ENCODE measurements at places on chromosomes 16 and 17.
A peak's percentile ranks its signal among the peaks of the same experiment; 100 is the strongest.

DNA sequence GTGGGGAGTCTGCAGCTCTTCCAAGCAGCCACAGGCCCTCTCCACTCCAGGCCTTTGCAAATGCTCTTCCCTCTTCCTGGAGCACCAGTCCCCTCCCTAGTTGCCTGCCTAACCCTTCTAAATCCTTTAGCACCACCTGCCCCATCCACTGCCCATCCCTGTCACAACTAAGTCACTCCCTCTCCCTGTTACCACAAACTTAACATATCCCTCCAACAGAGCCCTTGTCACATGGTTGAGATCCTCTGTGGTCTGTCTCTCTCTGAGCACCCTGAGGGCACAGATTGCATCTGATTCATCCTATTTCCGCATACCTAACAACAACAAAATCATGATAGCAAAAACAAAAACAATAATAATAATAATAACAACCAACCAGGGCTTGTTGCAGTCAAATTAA, 11.0 kb upstream of the BEAN1 start:
- no peak for DNase-seq

- no peak for DNase-seq
These were observed 11.9 kb downstream of the TMEM94 start for GRCh38 chr17:75468291-75468754.

- no peak for DNase-seq
These were observed 12.0 kb downstream of the ARHGEF15 start for GRCh38 chr17:8322061-8322460.

DNA sequence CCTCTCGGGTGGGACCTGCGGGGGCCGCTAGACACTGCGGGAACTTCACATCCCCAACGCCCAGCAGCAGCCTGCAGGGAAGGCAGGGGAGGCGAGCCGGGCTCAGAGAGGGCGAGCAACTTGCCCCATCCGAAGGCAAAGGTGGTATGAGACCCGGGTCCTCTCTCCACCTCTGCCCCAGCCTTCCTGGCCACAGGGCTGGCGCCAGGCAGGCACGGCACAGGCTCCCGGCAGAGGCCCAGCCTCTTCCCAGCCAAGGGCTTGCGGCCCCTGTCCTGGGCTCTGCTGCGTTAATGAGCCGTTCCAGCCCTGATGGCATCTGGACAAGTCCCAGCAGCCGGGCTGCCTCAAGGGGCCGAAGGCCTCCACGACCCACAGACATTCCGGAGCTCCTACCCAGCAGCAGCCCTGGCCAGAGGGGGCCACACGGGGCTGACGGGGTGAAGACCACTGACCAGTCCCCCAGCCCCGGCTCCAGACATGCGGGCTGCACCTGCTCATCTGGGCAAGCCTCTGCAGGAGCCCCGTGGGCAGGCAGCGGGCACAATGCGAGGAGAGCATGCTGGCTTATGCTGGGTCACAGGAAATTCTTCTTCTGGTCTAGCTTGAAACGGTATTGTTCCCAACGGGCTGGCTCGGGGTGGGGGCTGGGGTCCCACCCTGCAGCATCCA, 1.2 kb upstream of the HS3ST6 start:
- peak; percentile 53 for DNase-seq

GRCh38 chr16:12819126-12820117, 15.7 kb upstream of the CPPED1 start:
- peak; percentile 82 for DNase-seq

GRCh38 chr17:2241823-2242222, 61.8 kb downstream of the SMG6 start:
- DNase-seq, result no peak

- no peak for DNase-seq
These were observed 32.2 kb upstream of the ABCA3 start for GRCh38 chr16:2372684-2373083.

DNA sequence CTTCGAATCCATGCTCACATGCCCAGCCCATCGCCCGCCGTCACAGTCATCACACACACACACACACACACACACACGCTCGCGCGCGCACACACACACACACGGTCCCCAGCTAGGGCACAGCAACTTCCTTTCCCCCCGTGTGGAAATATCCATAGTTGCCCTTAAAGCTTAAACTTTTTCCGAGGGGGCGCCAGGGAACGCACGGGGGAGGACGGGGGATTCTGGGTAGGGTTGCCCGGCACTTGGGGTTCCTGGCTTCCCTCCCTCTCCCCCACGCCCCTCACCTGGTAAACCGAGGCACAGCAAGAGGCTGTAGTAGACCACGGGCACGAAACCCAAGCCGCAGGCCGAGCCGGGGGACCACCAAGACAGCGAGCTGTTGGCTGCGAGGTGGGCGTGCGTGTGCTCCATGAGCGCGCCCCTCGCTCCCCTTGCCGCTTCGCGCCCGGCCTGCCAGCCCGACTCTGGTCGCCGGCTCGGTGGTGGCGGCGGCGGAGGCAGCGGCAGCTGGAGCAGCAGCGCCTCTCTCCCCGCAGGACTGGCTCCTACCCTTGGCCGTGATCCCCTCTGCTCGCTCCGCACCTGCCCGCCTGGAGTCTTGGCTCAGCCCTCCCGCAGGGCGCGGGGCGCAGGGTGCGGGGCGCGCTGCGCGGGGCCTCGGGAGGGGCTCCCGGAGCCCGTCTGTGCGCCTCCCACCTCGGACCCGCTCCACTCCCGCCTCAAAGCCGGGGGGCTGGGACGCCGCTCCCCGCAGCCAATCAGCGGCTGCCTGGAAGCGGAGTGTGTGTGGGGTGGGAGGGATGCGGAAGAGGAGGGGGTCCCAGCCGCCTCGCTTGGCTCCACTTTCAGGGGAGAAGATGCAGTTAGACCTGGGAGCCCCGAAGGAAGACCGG, at the start of gene GPR139:
TSS of gene GPR139 (minus strand) at position 688 of the 896 bp plus-strand sequence. CDS start at position 414, 274 bp downstream.
- peak; percentile 71 for DNase-seq

DNA sequence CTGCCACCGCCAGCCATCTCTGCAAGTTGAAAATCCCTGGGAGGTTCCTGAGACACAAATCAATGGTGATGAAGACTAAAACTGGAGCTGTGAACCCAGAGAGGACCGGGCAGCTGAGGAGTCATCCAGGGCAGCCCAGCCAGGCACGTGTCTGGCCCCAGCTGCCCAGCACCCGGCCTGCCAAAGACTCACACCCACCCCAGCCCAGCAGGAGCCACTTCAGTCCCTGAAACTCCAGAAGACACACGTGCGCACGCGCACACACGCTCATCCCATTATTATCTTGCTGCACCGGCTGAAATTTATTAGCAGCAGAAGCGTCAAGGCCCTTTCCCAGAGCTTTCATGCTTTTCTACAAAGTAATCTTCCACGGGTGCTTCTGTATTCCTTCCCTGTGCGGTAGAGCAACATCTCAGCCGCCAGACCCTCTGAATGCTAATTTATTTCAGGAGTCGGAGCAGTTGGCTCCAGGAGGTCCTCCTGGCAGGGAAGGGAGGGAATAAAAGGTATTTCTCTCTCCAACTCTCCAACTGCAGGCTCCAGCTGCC, 59.8 kb upstream of the RBFOX3 start:
- peak; percentile 71 for DNase-seq

- no peak for DNase-seq
These were observed 331.4 kb downstream of the CA10 start for GRCh38 chr17:51827140-51827539.

GRCh38 chr16:85534536-85535351, 78.4 kb upstream of the GSE1 start:
- DNase-seq, result no peak

GRCh38 chr17:8475227-8475626, 39.5 kb downstream of the NDEL1 start:
- DNase-seq, result no peak

DNA sequence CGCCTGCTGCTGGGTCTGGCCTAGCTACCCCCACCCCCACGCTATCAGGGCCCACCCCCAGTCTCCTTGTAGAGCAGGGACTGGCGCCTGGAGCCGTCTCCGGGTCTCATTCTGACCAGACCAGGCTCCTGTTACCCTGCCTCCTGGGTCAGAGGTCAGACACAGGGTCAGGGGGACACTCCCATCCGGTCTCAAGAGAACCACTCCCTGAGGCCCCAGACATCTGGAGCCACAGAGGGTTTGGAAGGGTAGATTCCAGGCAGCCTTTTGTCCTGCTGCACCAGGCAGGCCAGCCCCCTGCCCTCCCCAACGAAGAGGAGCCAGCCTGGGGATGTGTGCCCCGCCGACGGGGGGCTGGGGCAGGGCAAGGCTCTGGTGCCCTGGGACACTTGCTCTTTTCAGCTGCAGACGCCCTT, 944 bp upstream of the WFIKKN1 start:
- no peak for DNase-seq

GRCh38 chr16:69138608-69139007, 6.2 kb downstream of the UTP4 start:
- no peak for DNase-seq

DNA sequence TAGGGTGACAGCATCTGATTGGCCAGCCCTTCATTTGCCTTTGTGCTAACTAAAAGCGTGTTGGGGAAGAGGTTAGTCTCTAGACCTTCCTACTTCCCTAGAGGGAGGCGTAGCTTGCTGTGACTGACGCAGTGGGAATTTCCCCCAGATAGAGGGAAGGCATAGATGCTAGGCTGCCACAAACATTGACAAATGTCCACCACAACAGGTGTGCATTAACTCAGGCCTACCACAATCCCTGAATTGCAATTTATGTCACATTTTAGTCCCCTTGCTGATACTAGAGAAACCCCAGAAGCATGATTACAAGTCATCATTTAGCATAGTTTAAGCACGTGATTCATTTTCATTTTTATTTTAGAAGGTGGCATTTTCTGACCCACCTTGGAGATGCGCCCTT, 76.3 kb upstream of the WSB1 start:
- DNase-seq, result no peak

DNA sequence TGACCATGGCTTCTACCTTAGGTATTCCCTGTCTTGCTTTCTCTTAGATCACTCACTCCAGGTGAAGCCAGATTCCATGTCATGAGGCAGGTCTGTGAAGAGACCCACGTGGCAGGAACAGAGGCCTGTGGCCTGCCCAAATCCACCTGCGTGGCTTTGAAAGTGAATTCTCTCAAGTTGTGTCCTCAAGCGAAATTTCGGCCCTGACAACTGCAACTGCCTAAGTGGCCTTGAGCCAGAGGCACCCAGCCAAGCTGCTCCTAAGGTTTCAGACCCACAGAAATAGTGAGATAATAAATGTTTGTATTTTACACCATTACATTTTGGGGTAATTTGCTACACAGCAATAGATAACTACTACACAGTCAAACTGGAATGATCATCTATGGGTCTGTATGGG, 497.9 kb downstream of the XYLT1 start:
- no peak for DNase-seq

DNA sequence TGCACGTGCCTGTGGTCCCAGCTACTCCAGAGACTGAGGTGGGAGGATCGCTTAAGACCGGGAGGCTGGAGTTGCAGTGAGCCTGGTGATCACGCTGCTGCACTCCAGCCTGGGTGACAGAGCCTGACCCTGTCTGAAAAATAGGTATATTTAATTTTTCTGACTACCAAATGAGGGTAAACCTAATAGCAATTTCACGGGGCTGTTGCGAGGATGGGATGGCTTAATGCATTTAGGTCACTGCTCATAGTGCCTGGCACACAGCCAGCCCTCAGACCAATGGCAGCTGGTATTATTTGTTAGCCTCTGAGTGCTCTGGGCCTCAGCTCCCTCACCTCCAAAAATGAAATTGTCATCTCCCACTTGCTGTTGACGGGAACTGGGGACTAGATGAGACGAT, 5.9 kb upstream of the CDIP1 start:
- DNase-seq, result no peak

GRCh38 chr17:73697872-73698271, 53.6 kb upstream of the SDK2 start:
- DNase-seq, result no peak

DNA sequence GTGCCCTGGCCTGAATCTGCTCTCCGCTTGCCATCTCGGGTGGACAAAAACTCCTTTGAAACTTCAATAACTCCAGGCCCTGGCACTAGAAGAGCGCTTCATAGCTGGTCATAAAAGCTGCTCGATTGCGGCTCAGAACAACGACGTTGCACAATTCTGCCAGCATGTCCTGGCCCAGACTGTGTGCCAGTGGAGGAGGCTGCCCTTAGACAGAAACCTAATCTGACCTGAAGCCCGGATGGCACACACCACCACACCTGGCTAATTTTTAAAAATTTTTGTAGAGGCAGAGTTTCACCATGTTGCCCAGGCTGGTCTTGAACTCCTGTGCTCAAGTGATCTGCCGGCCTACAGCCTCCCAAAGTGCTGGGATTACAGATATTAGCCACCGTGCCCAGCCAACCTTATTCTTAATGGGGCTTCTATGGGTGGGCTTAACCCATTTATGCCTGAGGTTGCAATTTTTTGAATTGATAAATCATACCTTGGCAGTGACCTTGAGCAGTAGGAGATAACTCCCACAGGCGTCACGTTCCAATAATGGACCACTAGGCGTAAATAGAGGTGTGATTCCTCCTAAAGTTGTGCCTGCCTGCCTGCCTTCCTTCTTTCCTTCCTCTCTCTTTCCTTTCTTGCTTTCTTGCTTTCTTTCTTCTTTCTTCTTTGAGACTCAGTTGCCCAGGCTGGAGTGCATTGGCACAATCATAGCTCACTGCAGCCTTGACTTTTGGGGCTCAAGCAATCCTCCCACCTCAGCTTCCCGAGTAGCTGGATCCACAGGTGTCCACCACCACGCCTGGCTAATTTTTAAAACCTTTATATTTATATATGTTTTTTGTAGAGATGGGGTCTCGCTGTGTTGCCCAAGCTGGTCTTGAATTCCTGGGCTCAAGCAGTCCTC, 1.1 kb upstream of the PPL start:
- DNase-seq, result no peak

GRCh38 chr16:88406096-88407041, 23.6 kb downstream of the ZNF469 start:
- no peak for DNase-seq

- DNase-seq, result no peak
These were observed 6.5 kb downstream of the ENPP7 start for GRCh38 chr17:79737046-79737921.

GRCh38 chr16:49011901-49012300, 269.7 kb downstream of the CBLN1 start:
- DNase-seq, result no peak

DNA sequence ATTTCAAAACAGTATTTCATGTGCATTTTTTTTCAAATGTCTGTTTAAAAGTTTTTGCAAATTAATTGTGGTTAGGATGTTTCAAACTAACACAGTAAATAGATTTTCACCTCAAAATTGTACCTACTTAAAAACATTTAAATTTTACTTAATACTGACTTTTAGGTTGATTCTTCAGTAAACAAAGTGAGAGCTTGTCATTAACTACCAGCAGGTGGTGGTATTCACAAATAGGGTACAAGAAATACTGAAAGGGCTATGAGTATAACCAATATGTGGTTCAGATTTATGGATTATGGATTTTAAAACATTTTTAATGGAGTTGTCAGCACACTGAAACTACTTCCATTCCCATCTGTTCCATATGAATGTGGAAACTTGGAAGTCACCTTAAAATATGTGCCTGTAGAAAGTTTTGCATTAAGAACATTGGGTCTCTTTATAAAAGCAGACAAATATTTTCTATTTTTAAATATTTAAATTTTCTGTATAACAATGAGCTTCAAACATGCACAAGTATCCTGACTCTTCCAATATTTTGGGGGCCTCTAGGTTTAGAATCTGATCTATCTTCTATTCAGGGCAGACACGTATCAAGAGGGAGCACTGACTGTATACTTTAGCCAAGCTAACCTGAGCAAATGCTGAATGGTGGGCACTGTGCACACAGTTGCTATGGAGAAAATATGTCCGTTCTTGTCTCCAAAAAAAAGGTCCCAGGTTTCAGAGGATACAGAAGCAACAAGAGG, 155.6 kb downstream of the SNX11 start:
- DNase-seq, result no peak

All from eye (tissue), 1 donor.